ENCODE measurements at places on chromosomes 4 and X.

GRCh38 chr4:73098713-73099112 is 29.2 kb upstream of the COX18 start:
- DNase-seq, result no peak

DNA sequence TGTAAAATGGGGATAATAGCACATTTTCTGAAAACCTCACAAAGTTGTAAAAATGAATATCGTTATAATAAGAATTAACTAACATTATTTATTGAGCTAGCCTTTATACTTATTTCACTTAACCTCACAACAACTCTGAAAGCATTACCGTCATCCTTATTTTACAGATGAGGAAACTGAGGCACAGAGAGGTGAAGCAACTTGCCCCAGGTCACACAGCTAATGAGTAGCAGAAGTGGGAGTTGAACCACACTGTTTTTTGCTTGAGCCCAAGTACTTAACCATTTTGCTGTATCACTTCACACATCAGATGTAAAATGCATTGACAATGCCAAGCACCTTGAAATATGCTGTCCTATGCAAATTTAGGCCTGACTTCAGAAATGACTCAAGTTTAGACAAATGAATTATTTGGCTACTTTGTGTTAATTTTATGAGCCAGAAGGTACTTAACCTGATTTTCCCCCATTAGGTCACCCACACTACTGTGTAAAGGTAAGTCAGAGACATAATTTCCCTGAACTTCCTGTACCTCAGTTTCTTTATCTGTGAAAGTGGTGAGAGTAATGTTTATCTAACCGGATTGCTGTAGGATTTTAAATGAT is 23.1 kb downstream of the CD40LG start:
- no peak for DNase-seq

- DNase-seq, result no peak
These were observed 15.4 kb downstream of the AFP start for GRCh38 chr4:73451404-73451803.

DNA sequence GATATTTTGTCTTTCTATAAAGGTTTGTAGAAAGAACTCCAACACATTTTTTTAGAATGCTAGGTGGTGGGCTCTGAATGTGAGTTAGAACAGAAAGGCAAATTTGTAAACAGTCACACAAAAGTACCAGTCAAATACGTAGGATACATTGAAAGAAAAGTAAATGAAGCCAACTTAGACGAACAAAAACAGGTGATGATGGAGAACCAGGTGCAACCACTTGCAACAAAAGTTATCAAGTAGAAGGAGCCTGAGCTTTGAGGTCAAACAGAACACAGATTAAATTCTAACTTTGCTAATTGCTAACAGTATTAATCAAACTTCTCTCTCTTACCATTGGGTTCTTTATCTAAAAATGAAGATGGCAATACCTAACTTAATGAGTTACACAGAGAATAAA is 62.7 kb upstream of the DAPP1 start:
- no peak for DNase-seq

DNA sequence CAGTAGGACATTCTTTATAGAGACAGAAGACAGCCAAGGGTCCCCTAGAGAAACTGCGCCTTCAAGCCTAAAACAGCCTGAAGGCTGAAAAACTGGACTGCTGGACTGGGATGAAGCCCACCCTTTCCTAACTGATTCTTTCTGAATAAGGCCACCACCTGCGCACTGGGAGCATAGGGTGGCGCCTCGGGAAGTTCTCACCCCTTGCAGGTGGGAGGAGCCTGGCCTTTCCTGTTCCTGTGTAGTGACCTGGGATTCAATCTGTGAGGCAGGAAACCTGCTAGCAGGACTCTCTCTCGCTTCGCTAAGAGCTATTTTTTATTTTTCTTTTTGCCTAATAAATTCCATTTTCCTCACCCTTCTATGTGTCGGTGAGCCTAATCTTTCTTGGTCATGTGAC is 61.8 kb upstream of the KLHL13 start:
- no peak for DNase-seq

GRCh38 chr4:97142410-97142809 is 1000.9 kb downstream of the STPG2 start:
- DNase-seq, result no peak

GRCh38 chr4:155608225-155608885 is 58.3 kb upstream of the GUCY1A1 start:
- no peak for DNase-seq

DNA sequence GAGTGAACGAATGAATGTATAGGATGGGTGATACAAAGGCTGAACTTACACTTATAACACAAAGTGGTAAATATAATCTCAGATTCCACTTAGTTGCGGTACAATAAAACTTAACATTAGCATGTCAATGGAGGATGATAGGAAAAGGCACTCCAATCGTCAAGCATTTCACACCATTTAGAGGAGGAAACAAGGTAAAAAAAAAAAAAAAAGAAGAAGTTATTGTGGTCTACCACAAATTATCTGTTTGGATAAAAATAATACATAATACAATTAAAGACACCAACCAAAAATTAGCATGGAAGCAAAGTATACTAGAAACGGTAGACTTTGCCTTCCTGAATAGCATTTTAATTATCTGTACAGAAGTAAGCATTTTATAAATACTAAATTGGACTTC is 205.5 kb downstream of the PPP3CA start:
- no peak for DNase-seq

DNA sequence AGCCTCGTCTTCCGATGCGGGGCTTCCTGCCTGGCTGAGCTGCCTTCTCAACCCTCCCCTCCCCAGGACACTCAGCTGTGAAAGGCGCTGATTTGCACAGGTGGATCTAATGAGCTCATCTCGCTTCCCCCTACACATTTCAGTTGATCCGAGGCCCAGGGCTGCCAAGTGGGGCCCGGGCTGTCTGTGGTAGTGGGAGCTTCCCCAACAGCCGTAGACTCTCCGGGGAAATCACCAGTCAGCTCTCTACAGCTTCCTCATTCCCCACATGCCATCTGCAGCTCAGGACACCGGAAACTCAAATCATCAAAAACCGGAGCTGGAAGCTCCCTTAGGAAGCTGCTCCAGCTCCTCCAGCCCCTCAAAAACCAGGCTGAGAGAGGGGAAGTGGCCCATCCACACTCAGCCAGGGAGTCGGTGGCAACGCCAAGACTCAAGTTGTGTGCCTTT is 56.2 kb downstream of the SMIM20 start:
- no peak for DNase-seq

DNA sequence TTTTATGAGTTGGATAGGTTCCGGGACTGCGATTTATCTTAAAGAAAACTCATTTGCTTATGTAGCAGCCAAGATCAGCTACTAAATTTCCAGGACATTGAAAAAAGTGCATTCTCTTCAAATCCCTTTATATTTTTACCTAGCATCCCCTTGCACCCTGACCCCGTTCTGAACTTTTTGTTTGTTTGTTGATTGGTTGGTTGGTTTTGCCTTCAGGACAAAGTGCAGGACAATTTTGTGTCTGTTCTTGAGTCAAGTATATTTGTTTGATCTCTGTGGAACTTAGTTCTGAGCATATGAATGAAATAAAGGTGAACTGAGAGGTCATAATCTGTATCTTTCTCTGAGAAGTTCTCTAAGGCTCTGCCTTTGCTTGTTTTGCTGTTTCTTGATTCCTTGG is 12.8 kb upstream of the TAPT1 start:
- DNase-seq, result no peak

All from stimulated activated CD4-positive, alpha-beta T cell treated with anti-CD3 and anti-CD28 coated beads, Interleukin-15, amount 100 ng/mL, for 1 hour (primary cell).